ENCODE measurements at places on chromosomes 2 and 18. TPM values are rescaled to one million over a fixed set of nuclear protein-coding genes. Genes with fewer than 3 reads are reported as not detected.

The NT5DC4 gene
- total RNA-seq: not detected

The MROH2A gene
- not detected for total RNA-seq

The CROCC2 gene
- total RNA-seq: 4.9 TPM

The MAP3K19 gene
- 1.1 TPM for total RNA-seq

GRCh38 chr18:57585421-57585820 is 1.1 kb downstream of the FECH start:
- DNase-seq: peak; percentile 19
- peak overlapping the region; percentile 96 for H3K4me3 ChIP-seq
- H3K27me3 ChIP-seq: no peaks in the 10 kb centered on the region
- H3K27ac ChIP-seq: no peak overlapping the region
- H3K4me1 ChIP-seq: peaks cover 19% of the 10 kb centered on the region

DNA sequence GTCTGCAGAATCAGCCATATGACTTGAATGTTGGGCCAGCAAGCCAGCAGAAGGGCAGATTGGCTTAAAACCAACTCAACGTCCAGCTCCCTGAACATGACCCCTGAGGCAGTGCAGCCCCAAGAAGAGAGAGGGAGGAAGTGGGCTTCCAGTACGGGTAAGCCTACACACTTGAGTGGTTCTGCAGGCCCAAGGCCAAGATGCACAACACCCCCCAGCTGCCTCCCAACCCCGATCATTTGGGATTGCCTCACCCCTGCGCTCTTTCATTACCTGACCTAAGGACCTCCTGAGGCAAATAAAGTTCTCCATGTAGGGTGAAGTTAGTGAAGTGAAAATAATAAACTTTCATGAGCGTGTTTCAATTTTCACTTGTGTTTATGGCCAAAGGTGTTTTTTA is 536.0 kb downstream of the TNS1 start:
- DNase-seq: no peak
- no peaks in the 10 kb centered on the region for H3K36me3 ChIP-seq
- no peaks in the 10 kb centered on the region for H3K4me1 ChIP-seq
- H3K27ac ChIP-seq: no peak overlapping the region

GRCh38 chr2:238596571-238597551 is 170.1 kb downstream of the ASB1 start:
- DNase-seq: peak; percentile 73
- H3K27me3 ChIP-seq: peaks cover 5% of the 10 kb centered on the region
- H3K4me1 ChIP-seq: peaks cover 29% of the 10 kb centered on the region
- no peaks in the 10 kb centered on the region for H3K36me3 ChIP-seq

DNA sequence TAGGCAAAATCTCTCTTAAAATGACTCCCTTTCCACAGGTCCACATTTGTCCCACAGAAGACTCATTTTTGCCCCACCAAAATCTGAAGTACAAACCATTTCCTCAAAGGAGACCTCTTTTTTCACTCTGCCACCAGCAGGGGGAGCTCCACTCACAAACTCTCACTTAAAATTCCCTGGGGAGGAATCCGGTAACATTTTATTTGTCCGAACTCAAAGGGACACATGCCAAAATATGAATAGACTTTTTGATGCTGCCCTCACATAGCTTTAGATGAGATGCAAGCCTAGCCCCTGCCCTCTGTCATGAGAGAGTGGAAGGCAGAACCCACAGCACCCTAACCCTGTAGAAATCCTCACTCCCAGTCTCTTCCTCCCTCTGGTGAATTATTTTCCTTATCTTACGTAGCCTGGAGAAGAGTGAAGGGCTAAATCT is 57.1 kb downstream of the RMDN2 start:
- no peak overlapping the region for H3K4me3 ChIP-seq
- H3K27me3 ChIP-seq: no peaks in the 10 kb centered on the region
- no peaks in the 10 kb centered on the region for H3K4me1 ChIP-seq
- H3K36me3 ChIP-seq: no peaks in the 10 kb centered on the region
- no peak overlapping the region for H3K27ac ChIP-seq

GRCh38 chr2:99150706-99151105 is 4.0 kb downstream of the TSGA10 start:
- H3K4me1 ChIP-seq: peaks cover 7% of the 10 kb centered on the region
- H3K27me3 ChIP-seq: no peaks in the 10 kb centered on the region
- H3K27ac ChIP-seq: no peak overlapping the region

- H3K4me1 ChIP-seq: no peaks in the 10 kb centered on the region
- no peak overlapping the region for H3K27ac ChIP-seq
- H3K4me3 ChIP-seq: no peak overlapping the region
- no peaks in the 10 kb centered on the region for H3K36me3 ChIP-seq
These were observed 216.9 kb downstream of the UXS1 start for GRCh38 chr2:105977212-105977611.
